Amniotic epithelial cell (primary cell): ENCODE measurements at places on chromosomes 12 and 14.

GRCh38 chr14:92175811-92176210, 54.0 kb downstream of the CPSF2 start:
- no peak for DNase-seq

GRCh38 chr14:82642425-82642824, 1108.8 kb upstream of the SEL1L start:
- DNase-seq: peak; percentile 6

GRCh38 chr12:106978035-106978800, 8.7 kb downstream of the MTERF2 start:
- DNase-seq: no peak

GRCh38 chr12:121404734-121405133, 4.8 kb downstream of the RNF34 start:
- peak; percentile 11 for DNase-seq

DNA sequence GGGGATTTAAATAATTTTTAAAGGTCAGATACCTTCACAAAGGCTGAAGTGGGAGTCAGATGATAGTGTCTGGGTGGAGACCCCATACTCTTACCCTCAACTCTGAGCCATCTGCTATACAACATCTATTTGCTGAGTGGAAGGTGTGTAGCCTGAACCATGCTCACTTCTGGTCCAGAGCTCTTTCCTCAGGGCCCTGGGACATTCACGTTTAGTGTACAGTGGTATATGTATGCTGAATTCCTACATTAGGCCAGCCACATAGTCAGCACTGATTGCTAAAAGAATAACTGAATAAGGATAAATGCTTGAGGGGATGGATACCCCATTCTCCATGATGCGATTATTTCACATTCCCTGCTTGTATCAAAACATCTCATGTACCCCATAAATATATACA, 107.3 kb downstream of the KIF26A start:
- no peak for DNase-seq

DNA sequence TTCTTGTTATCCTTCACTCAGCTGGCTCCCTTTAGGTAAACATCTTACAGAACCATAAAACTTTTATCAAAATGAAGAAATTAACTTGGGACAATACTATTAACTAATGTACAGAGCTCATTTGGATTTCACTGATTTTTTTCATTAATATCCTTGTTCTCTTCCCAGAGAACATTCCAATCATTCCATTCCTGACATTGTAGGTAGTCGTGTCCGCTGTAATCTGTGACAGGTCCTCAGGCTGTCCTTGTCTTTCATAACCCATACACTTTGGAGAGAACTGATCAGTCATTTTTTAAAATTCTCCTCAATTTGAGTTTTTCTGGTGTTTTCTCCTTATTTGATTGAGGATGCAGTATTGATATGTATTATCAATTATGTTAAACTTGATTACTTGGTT, 916.8 kb downstream of the GALC start:
- DNase-seq: no peak

GRCh38 chr12:96233939-96234461, 39.8 kb downstream of the ELK3 start:
- peak; percentile 54 for DNase-seq

DNA sequence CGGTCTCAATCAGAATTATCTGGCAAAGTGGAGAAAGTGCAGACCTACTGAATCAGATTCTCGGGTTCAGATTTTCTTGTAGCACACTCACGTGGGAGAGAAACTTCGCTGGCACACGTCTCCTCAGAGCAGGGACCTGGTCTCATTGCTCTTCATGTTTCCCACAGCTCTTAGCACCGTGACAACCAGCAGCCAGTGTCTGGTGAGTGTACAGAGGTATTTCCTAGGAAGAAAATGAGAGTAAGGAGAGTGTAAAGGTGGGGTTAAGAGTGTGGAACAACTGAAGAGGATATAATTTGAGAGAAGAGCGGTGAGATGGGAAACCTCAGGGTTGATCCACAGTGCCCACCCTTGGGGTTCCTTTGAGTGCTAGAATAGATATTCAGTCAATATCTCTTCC, 89.2 kb downstream of the ARF6 start:
- DNase-seq: peak; percentile 51

- no peak for DNase-seq
Observed at GRCh38 chr12:42936991-42937390, 347.4 kb upstream of the PRICKLE1 start.

DNA sequence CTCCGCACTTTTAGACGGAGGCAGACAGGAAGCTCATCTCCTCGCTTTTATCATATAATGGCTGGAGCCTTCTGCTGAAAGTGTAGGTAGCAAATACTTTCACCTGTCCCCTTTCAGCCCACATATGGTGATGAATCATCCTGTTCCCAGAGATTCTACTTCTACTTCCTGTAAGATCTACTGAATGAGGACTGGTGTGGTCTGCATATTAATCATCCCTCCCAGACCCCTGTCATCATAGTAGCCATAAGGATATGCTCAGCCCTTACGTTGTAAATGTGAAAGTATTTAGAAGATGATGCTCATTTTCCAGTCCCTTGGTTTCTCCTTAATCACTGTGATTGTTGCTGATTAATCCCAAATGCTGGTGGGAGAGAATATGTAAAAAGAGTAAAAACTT, 268.2 kb upstream of the GRIP1 start:
- peak; percentile 14 for DNase-seq

- DNase-seq: no peak
Observed at GRCh38 chr12:105724641-105725040, 394.1 kb downstream of the C12orf75 start.

DNA sequence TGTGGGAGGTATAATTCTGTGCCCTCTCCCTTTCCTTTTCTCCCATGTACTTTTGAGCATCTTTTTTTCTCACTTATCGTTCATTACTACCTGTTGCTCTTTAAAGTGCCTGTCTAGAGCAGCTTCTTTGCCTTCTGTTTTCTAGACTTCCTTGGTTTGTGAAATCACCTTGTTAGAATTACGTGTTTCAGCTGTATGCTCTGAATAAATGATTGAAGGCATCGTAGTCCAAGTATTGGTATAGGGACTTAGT, 1.3 kb downstream of the NEDD1 start:
- DNase-seq: no peak

GRCh38 chr12:108850854-108851573, 6.4 kb downstream of the SSH1 start:
- DNase-seq: peak; percentile 92

DNA sequence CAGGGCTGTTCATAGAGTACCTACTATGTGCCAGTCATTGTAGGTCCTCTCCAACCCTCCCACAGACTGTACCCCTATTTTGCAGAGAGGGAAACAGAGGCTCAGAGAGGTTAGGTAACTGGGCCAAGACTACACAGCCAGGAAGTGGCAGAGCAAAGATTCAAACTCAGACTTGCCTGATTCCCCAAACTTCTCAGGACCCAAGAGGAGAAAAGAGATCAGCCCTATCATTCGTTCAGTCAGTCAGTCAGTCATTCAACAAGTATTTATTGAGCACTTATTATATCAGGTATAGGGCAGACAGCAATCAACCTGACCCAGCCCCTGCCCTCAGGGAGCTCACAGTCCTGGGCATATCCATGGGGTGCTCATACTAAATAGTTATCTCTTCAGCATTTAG, 39.6 kb upstream of the CORO1C start:
- no peak for DNase-seq

GRCh38 chr12:24553259-24553658, 395.6 kb downstream of the BCAT1 start:
- no peak for DNase-seq

- DNase-seq: no peak
Observed at GRCh38 chr12:6688543-6688998, 604 bp downstream of the ZNF384 start.

DNA sequence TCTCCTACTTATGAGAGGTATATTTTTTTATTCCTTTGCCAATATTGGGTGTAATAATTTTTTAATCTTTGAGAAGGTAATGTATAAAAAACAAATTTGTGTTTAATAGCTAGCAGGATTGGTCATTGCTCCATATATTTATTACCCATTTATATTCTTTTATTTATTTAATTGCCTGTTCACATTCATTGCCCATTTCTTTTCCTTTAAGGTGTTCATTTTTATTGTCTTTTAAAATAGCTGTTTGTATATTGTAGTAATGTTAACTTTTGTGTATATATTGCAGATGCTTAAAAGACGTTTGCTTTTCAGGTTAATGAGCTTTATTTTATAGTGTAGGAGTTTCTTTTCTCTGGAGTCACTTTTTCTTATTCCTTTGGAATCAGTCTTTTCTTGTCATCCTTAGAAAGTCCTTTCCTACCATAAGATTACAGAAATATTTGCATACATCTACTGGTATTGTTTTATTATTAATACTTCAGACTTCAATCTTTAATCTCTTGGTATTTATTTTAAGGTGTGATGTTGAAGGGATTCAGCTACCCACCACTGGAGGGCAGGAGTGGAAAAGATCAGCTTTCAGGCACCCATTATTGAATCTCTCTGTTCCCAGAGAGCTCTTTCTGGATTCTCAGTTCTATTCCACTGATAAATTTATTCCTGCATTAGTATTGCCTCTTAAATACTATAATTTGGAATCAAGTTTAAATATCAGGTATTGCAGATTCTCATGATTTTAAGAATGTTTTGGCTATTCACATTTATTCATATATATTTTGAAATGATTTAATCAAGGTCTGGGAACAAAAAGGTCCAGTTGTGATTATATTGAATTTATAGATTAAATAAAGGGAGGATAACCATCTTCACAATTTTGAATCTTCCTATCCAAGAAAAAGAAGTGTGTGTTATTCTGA, 17.3 kb downstream of the PPM1A start:
- DNase-seq: peak; percentile 24
